ENCODE measurements at places on chromosomes 3 and 15.

DNA sequence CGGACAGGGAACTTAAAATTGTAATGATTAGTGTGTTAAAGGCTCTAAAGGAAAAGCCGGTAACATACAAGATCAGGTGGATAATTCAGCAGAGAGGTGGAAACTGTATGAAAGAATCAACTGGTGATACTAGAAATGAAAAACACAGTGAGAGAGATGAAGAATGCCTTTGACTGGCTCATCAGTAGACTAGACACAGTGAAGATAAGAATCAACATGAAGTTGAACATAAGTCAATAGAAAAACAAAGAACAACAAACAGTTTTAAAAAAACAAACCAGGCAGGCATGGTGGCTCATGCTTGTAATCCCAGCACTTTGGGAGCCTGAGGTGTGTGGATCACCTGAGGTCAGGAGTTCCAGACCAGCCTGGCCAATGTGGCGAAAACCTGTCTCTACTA, 82.1 kb downstream of the KLF13 start:
- no peak for DNase-seq

DNA sequence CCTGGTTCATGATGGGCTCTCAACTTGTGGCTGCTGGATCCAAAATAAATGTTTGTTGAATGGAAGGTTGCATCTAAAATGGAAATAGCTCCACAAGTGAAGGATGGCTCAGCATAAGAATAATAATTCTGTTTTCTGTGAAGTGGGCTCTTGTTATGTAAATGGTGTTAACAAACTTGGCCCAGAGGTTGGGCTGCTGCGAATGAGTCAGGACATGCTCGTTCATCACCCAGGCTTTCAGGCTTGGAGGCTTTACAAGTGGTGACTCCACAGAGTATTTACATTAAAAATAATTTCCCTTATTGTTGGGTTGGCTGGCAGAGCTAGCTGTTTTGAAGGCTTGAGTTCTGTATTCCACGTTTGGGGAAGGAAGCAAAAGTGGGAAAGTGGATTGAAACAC, 60.5 kb downstream of the ITGB5 start:
- peak; percentile 84 for DNase-seq

- peak; percentile 63 for DNase-seq
Observed at GRCh38 chr3:66588340-66588847, 87.6 kb upstream of the LRIG1 start.

DNA sequence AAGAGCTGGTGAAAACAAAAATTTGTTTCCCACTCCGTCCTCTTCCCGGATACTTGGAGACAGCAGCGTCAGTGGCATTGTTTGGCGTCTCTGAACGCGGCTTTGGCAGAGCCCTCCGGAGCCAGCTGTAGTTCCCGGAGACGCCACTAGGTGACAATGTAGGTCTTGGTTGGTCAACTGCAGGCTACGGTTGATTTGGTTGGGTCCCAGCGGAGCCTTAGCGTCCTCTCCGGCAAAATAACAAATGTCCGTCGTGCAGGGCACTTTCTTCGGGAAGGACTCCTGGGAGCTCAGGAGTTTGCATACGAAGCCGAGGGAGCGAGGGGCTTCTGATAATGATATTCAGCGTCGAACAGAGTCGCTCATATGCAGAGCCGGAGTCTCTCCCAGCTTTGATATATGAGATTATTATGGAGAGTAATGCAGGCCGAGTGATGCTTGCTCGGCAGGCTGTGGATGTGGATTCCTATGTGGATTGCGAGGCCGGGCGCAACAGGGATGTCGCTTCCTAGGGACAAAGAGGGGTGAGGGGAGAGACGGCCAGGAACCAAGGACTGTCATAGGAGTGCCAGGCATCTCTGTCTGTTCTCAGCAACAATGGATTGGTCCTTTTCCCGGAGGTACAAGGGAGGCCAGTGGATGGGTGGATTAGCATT, 74.8 kb downstream of the IL20RB start:
- DNase-seq = peak; percentile 32

GRCh38 chr3:66473692-66474091, 27.1 kb downstream of the LRIG1 start:
- DNase-seq = no peak

GRCh38 chr3:171646357-171647133, 163.7 kb downstream of the PLD1 start:
- DNase-seq = peak; percentile 45

- no peak for DNase-seq
Observed at GRCh38 chr3:43619588-43619987, 2.2 kb downstream of the ANO10 start.

DNA sequence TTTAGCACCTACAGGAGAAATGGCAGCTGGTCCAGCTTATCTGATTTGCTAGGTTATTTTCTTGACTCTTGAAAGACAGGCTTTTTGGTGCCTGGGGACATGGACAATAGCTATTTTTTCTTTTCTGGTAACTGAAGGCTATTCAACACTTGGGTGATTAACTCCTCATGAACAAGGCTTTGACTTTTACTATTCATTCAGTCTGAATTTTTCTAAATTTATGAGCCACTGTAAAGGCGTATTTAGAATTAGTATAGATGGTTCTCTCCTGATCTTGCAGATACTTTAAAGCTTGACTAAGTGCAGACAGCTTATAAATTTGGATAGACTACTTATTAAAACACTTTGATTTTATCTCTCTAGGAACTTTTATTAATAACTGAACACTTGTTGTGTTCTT, 18.4 kb upstream of the GFM1 start:
- no peak for DNase-seq

GRCh38 chr3:117433427-117433826, 723.8 kb downstream of the TUSC7 start:
- no peak for DNase-seq

DNA sequence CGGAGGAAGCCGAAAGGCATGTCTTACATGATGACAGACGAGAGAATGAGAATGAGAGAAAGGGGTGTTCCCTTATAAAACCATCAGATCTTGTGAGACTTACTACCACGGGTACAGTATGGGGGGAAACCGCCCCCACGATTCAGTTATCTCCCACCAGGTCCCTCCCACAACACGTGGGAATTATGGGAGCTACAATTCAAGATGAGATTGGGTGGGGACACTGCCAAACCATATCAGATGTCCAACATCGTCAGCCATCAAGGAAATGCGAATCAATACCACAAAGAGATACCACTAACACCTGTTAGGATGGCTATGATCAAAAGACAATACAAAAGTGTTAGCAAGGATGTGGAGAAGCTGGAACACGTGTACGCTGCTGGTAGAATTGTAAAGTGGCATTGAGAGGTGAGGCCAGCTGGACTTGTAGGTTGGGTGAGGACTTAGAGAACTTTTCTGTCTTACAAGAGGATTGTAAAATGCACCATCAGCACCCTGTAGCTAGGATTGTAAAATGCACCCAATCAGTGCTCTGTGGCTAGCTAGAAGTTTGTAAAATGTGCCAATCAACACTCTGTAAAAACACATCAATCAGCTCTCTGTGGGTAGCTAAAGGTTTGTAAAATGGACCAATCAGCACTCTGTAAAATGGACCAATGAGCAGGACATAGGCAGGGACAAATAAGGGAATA, 37.5 kb downstream of the VGLL4 start:
- DNase-seq = no peak

- no peak for DNase-seq
Observed at GRCh38 chr3:143252931-143253330, 133.4 kb downstream of the CHST2 start.

DNA sequence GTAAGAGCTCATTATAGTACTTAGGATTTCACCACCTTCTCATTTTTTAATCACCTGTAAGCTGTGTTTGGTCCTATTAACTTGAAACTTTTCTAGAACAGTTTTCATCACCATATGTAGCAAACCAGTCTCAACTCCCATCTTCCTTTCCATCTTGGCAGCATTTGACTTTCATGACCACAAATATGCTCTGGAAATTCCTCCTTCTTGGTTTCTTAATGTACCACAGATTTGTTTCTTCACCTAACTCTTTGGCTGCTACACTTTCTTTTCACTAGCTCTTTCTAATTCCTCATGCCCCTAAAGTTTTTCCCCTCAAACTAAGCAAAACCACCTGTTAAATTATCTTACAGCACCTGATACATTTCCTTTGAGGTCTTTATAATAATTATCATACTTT, 13.2 kb upstream of the NMB start:
- DNase-seq = peak; percentile 58

- DNase-seq = no peak
Observed at GRCh38 chr15:78923015-78923414, 21.8 kb downstream of the CTSH start.

GRCh38 chr3:173007079-173007723, 133.8 kb downstream of the SPATA16 start:
- no peak for DNase-seq

GRCh38 chr3:45593708-45594601, 596 bp upstream of the LIMD1 start:
- DNase-seq = no peak

DNA sequence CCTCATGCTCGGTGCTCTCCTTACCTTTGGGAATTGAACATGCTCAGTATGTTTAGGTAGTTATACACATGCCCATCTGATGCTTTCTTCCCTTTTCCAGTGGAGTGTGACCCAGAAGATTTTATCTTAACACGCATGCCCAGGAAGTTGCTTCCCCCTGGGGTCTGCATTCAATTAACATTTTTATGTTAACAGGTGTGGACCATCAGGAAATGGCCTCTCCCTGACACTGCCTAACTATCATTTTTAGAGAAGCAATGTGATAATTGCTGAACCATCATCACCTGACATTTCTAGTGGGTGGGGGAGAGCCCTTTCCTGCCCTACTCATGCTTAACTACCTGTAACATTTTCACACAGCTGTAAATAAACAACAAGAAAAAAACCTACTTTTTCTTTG, 55.1 kb upstream of the TGFBR2 start:
- DNase-seq = no peak

DNA sequence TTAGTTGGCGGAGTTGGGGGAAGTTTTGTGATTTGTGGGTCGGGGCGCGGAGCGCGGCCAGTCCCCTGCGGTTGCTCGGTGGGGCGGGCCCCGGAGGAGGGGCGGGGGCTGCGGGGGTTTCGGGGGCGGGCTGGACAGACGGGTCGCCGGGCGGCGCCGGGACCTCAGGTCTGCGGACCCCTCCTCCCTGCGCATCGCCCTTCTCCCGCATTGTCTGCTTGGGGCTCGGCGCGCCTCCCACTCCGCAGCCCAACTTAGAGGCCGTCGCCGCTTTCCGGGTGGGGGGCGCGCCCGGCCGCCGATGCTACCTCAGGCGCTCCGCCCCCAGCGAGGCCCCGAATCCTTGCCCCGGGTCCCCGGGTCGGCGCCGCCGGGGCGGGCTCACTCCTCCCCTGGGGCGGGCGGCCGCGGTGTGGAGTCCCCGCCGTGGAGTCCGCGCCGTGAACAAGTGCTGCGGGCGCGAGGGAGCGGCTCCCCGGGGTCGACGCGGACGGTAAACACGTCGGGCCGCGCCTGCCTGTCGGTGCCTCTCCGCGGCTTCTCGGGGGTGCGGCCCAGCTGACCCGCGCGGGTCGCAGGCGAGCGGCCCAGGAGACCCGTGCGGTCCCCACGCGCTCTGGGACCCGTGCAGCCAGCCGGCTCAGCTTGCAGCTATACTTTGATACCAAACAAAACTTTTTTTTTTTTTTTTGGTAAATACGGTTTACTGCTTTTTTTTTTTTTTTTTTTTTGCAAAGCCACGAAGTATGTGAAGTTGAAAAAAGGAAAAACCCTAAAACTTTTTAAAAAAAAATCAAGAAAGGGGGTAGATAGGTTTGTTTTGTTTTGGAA, 624 bp downstream of the AKAP13 start:
- no peak for DNase-seq

DNA sequence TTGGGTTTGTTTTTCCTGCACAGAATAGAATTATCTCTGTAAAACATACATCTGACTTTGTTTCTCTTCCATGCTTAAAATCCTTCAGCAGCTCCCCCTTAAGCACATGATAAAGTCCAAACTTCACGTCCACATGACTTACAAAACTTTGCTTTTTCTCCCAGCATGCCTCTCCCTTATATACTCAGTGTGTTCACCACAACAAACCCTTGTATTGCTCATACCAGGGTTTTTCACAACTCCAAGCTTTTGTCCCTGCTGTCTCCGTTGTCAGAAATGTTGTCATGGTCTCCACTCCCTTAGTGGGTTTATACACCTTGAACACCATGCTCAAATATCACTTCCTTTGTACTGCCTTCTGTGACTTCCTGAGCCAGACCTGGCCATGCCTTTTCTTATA, 91.1 kb upstream of the MITF start:
- no peak for DNase-seq

GRCh38 chr15:79824136-79824701, 72.6 kb downstream of the MTHFS start:
- DNase-seq = no peak

DNA sequence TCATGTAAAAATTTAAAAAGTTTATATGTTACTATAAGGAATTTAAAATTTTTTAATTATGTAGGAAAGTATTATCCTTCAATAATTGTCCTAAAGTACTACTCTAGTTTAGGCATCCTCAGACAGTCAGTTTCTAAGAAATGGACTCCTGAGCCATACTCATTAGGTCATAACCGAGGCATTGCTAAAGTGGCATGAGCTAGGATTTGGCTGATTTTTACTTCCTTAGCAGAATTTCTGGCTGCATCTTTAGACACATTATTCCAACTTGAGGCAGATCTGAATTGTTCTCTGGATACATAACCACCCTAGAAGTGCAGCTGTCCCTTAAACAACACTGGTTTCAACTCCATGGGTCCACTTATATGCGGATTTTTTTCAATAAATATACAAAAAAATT, 38.3 kb downstream of the IFT57 start:
- no peak for DNase-seq
